Foreskin keratinocyte (primary cell): ENCODE measurements at places on chromosomes 4 and X.
A peak's percentile ranks its signal among the peaks of the same experiment; 100 is the strongest.

- no peak for DNase-seq
These were observed 53.2 kb upstream of the CDKN2AIP start for GRCh38 chr4:183391204-183391603.

DNA sequence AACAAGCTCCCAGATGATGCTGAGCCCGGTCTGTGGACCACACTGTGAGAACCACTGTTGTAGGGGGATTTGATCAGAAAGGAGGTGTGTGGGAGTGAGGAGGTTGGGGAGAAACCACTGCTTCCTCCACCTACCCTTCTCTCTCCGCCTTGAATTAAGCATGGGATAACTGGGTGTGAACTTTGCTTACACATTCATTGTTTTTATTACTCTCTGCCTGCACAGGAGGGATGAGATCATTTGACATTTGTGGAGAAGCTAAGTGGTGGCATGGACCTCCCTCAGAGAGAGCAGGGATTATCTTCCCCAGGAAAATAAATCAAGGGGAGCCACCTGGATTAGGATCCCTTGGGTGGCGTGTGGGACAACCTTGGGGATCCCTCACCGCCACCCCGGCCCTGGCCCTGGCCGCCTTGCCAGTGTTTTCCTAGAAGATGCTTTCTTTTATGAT lies 212.1 kb upstream of the ATP6AP2 start:
- no peak for DNase-seq

- no peak for DNase-seq
These were observed 102.8 kb upstream of the MXRA5 start for GRCh38 chrX:3449287-3449686.

GRCh38 chr4:8240211-8241041 lies 29.1 kb upstream of the HTRA3 start:
- DNase-seq = no peak

- DNase-seq = no peak
These were observed 452.5 kb downstream of the IL15 start for GRCh38 chr4:142088906-142089305.

GRCh38 chrX:153449368-153450113 lies 3.7 kb upstream of the TREX2 start:
- no peak for DNase-seq

GRCh38 chr4:110625576-110626257 lies 2.8 kb upstream of the PITX2 start:
- DNase-seq = no peak

DNA sequence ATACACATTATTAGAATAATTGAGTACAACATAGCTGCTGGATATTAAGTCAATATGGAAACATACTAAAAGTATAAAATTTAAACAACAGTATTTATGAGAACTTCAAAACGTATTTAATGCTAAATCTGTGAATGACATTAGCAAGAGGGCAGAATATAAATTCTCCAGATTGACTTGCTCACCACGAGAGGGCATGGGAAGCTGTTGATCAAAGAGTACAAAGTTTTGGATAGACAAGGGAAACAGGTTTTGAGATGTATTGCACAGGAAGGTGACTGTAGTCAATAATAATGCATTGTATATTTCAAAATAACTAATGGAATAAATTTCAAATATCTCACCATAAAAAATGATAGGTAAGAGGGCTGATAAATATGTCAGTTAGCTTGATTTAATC lies 768.2 kb downstream of the CENPC start:
- DNase-seq = peak; percentile 39
